ENCODE measurements at places on chromosomes 3 and 15.

GRCh38 chr3:159586571-159587202 is 401.9 kb upstream of the IL12A start:
- no peak for DNase-seq

GRCh38 chr15:29355477-29355876 is 85.9 kb upstream of the NSMCE3 start:
- DNase-seq: no peak

DNA sequence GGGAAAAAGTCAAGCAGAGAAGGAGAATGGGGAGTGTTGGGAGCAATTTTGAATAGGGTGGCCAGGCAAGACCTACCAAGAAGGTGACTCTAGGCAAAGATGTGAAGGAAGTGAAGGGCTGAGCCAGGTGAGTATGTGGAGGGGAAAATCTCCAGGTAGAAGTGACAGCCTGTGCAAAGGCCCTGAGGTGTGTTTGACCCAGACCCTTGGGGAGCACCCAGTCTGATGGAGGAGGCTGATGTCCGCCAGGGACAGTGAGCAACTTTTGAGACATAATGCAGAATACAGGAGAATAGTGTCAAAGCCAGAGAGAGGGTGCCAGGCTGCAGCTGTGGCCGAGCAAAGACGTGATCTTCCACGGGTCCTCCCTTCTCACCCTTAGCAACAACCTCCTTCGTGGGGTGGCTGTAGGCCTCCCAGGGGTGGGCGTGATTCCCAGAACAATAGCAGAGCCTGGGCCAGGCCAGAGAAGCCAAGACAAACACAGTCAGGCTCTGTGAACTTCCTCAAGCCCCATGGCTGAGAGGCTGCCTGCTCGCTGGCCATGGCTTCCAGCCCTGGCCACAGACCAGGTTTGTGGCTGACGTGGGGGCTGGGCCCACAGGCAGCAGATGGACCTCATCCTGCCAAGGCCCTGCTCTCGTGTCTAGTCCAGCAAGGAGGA is 58.1 kb downstream of the SLC6A6 start:
- DNase-seq: no peak

DNA sequence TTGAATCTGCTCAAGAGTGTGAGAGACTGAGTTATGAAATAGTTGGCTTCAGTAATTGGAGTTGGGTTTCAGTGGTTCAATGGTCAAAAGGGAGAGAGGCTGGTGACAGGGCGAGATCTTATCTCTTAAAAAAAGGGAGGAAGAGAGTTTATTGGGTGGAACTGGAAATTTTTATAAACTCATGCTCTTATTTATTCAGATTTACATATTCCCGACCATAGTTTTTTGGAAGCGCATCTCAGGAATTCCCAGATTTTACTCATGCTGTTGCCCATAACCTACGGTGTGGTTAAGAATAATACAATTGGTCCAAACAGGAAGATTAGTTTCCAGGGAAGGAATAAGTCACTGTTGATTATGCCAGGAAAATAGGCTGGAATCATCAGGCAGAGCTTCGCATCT is 41.4 kb downstream of the CD200 start:
- no peak for DNase-seq

DNA sequence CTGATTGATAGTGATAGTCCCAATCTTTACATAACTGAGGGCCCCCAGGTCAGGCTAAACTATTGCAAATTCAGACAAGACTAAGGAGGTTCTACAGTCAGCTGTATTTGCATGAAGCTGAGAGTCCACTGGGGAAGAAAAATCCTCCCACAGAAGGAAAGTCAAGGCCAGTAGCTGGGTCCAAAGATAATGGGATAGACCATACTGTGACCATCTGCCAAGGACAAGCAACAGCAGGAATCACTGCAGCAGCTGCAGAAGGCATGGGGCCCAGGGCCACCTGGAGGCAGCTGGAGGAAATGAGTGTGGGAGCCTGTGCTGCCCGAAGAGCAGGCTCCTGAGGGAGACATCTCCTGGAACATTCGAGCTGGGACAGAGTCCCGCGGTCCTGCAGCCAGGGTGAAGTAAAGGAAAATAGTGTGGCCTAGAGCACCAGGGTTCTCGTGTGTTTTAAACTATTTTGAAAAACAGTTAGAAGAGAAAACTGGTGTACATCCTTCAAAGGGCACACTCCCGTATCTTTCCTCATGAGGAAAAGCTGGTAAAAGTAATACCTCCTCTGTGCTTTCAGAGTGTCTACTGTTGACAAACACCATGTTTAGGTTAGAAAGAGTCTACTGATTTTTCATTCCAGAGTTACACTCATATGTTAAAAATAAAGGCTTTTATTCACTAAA is 13.2 kb upstream of the TMEM212 start:
- DNase-seq: no peak

DNA sequence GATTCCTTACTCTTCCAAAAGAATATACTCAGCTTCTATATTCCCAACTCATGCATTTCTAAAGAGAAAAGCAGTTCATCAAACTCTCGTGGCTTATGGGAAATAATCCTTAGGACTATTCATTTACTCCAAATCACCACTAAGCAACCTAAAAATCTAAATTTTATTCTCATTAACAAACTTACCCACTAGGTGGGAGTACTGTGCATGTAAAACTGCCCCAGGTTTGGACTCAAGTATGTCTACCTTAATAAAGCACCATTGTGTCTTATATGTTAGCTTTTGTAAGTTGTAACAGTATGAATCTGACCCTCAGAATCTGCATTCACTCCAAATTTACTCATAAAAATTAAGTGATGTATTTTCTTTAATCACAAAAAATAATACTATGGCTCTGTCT is 25.3 kb downstream of the RAD18 start:
- DNase-seq: no peak
